ENCODE measurements at places on chromosomes 2 and 18.

GRCh38 chr2:70903641-70904340 lies 31.9 kb upstream of the ATP6V1B1 start:
- DNase-seq: no peak

GRCh38 chr2:5472673-5473072 lies 219.5 kb upstream of the SOX11 start:
- DNase-seq: no peak

DNA sequence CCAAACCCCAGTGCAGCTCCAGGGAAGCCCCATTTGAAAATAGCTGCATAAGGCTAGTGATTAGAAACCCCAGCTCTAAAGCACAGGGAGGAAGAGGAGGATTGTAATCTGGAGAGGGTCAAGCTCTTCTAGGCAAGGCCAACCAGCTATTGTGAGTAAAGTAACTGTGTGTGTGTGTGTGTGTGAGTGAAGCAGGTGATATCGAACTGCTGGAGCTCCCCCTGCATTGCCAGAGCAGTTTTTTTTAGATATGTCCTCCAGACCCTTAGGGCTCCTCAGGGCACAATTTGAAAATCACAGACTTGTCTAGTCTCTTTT lies 177.4 kb upstream of the NABP1 start:
- no peak for DNase-seq

- DNase-seq: no peak
Measured at GRCh38 chr18:40866968-40867367, 1088.1 kb upstream of the PIK3C3 start.

- DNase-seq: no peak
Measured at GRCh38 chr18:62702259-62702658, 13.1 kb upstream of the PHLPP1 start.

GRCh38 chr2:31835450-31835849 lies 175.4 kb downstream of the MEMO1 start:
- DNase-seq: no peak

GRCh38 chr2:181348107-181348837 lies 108.9 kb upstream of the ITGA4 start:
- DNase-seq: no peak
